ENCODE measurements at places on chromosomes 1 and 21.

DNA sequence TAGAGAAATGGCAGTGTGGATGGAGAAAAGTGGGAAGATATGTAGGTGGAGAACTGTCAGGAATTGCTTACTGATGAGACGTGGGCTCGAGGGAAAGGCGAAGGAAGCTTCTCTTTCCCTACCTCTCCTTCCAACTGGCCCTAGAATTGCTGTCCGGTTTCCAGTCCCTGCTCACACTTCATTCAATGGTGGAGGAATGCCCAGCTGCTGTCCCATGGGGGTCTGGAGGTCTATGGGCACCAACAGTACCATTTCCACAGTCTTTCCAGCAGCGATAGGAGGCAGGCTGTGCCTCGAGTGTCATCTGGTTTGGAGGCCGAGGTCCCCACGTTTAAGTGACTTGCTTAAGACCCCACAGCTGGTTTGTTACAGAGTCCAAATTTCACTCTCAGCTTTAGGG lies 31.5 kb upstream of the CD1D start:
- DNase-seq: no peak

- no peak for DNase-seq
Measured at GRCh38 chr1:8342325-8342724, 24.4 kb downstream of the SLC45A1 start.

DNA sequence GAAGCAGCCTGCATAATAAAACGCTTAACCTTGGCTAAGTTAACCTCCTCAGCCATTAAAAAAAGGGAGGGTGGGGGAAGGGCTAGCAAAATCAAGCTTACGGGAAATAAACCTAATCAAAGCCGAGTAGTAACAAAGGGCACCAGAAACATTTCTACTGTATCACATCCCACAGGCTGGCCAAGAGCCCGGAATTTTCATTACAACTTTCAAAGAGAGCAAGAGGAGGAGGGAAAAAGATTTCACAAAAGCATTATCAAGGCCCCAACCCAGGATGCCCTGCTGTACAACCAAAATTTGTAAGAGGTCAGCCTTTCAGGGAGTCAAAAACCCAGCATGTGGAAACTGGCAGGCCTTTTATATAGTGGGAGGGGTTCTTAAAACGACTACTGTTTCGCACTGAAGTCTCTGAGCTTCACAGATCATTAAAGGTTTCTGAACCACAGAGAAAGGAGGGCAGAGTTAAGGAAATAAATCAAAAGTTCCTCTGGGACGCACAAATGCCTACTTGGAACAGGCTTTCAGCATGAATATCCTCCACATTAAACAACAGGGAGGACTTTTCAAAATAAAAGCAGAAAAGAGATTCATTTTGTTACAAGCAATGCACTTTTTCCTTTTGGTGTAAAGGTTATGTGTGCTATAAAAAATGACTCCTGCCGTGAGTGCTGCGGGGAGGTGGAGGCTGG lies 90.4 kb downstream of the SLC45A1 start:
- DNase-seq: no peak

DNA sequence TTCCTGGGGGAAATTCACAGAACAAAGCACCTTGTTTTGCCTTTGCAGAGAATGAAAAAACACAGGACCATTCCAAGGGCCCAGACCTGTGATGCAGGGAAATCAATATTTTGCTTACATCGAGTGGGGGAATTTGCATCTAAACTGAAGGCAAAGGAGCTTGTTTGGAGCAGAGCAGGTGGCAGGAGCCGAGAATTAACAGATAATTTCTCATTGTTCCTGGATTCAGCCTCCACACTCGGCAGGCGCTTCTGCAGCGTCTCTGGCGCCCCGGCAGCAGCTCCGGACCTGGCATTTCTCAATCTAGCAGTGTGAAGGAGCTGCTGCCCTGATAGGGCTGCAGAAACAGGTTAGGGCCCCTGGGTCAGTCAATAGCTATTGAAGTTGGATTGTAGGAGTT lies 2.0 kb upstream of the SYT6 start:
- no peak for DNase-seq

DNA sequence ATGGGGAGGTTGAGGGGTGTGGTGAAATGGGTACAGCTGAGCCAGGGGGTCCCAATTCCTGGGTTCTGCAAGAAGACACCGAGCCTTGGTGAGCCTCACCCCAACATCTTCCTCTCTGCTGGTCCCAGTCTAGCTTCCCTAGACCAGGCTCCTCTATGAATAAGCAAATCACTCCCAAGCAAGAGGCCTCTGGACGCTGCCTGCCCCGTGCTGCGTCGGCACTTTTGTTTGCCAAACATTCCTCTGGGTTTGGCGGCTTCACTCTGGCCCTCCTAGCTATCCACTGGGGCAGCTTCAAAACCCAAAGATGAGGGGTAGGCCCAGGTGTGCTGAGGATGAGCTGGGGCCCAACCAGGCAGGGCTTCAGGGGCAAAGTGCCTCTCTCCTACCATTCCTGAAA lies 137.1 kb upstream of the CD34 start:
- DNase-seq: no peak

DNA sequence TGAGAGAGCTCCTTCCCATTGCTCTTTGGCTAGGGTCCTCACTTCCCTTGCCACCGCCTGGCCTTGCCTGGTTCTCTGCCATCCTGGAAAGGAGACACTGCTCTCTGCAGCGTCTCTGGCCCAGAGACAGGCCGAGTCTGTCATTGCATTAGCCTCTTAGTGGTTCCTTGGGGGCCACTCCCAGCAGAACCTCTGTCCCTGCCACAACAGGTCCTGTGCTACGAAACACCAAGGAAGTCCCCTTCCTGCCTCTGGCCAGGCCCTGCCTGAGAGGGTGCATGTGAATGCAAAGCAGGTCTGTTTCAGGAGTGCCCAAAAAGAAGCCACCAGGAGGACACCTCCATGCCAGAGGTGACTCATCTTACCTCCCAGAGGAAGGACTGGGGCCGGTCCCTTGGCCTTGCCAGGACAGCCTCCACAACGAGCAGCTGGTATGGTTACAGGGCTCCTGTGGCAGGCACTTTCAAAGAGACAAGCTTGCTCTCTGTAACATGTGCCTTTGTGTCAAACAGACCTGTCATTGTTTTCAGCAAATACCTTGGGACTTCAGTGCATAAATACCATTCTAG lies 59.6 kb downstream of the VPS26C start:
- DNase-seq: no peak

DNA sequence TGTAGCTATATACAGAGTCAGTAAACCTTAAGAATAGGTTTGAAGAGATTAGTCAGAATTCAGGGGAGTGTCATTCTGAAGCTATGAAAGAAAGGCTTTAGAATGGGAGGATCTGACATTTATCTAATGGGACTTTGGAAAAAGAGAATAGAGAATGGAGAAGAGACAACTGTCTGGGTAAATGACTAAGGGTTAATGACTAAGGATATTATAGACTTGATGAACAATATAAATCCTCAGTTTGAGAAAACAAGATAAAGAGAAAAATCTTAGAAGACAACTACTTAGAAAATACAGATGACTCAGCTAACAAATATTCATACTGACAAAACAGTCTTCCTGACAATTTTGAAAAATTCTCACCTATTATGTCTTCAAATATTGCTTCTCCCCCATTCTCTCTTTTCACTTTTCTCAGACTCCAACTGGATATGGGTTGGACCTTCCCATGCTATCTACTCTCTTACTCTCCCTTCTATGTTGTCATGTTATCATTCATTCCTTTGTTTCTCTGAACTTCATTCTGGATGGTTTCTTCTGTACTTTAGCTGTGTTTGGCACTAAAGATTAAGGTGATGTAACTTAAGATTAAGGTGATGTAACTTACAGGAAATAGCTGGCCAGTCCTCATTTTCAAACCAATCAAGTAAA lies 20.4 kb downstream of the SLC16A1 start:
- DNase-seq: no peak

DNA sequence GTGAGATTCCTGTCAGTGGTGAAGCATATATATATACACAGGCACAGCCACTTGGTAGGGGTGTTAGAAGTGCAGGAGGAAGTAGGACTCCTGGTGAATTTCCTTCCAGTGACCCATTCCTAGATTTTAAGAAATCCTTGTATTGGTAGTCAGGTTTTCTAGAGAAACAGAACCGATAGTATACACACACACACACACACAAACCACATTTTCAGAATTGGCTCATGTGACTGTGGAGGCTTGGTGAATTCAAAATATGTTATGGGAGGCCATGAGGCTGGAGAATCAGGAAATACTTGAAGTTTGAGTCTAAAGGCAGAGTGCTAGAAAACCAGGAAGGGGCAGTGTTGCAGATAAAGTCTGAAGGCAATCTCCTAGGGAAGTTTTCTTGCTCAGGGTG lies 114.2 kb downstream of the FCRL5 start:
- DNase-seq: no peak

GRCh38 chr1:226360106-226360746 lies 47.7 kb downstream of the PARP1 start:
- no peak for DNase-seq

DNA sequence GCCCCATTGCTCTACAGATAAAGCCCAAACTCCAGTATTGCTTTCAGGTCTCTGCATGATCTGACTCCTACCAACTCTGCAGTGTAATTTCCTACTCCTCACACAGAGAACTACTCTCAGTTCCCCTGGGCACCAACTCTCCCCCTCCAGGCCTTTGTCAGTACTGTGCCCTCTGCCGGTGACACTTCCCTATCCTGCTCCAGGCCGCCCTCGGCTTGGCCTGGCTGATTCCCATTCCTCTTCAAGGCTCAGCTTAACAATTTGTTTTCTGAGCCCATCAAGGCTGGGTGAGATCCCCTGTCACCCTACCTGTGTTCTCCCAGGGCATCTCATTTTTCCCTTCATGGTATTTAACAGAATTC lies 2.6 kb downstream of the SLAMF8 start:
- DNase-seq: peak; percentile 61

DNA sequence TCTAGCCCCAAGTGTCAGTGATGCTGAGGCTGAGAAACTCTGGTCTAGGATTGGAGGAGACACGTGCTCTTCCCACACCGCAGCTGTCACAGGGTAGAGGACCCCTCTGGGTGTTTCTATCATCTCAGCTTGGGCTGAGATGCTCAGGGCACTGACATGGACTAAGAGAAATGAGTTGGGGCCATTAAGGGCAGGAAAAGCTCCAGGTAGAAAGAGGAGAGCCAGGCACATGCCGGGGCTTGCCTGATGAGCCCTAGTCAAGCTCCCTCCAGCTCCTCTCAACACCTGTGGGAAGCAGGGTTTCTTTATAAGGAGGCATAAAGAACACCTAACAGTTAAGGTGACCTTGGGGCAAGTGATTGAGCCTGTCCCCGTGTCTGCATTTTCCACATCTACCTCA lies 17.3 kb downstream of the ABCA4 start:
- no peak for DNase-seq

Measured in HuH-7 (cell line).